ENCODE measurements at places on chromosomes 4 and X. TPM values are rescaled to one million over a fixed set of nuclear protein-coding genes. Genes with fewer than 3 reads are reported as not detected.
A peak's percentile ranks its signal among the peaks of the same experiment; 100 is the strongest.

- no peak for DNase-seq
Measured at GRCh38 chr4:67779631-67780030, 25.4 kb upstream of the GNRHR start.

DNA sequence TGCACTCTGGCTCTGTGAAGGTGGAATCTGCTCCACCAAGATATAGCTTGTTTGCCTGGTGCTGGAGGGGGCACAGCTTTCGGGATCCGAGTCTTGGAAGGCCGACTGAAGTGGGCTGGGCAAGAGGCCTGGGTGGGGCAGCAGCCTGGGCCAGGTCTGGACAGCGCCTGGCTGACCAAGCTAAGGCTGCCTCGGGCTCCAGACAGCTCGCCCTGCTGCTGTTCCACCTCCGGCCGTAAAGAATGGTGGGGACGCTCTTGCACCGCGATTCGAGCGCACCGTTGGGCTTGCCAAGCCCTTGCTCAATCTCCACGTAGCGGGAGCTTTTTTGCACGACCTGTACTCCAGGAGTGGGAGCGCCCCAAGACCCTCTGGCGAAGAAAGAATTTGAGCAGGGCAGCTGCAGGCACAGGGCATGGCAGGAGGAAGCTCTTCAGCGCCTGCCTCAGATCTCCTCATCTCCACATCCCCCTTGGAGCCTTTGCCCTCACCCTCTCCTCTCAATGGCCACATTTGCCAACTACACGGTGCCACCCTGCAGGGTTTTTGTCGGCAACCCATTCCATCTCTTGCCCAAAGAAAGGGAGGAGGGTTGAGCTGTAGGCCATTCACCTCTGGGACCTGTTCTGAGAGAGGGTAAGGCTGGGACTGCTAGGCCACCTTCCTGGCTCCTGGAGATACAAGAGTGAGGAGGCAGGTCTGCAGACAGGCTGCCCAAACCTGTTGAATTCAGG is 18.9 kb downstream of the CNGA2 start:
- DNase-seq = peak; percentile 86

GRCh38 chr4:156169861-156170260 is 216.2 kb upstream of the CTSO start:
- DNase-seq = no peak

GRCh38 chrX:56226980-56227379 is 5.2 kb upstream of the KLF8 start:
- DNase-seq = no peak

Gene TBL1X
- 49.3 TPM for total RNA-seq

DNA sequence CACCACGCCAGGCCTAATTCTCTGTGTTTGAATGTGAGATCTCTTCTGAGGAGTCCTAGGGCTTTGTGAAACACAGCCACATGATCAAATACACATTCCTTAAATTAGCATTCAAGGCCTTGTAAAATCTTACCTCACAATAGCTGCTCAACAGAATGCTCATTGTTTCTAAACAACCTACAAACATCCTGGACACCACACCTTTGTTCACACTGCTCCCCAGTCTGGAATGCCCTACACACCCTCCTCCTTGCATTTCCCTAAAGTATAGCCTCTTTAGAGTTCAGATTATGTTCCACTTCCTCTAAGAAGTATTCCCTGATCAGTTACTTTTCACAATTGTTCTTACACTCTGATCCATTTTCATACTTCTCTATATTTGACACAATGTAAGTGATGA is 110.6 kb downstream of the AGTR2 start:
- DNase-seq = no peak

Gene GPR82
- total RNA-seq = 0.19 TPM

GRCh38 chrX:119870626-119871131 is 854 bp downstream of the RNF113A start:
- DNase-seq = no peak

- no peak for DNase-seq
Measured at GRCh38 chrX:110402850-110403221, 44.2 kb downstream of the RTL9 start.

DNA sequence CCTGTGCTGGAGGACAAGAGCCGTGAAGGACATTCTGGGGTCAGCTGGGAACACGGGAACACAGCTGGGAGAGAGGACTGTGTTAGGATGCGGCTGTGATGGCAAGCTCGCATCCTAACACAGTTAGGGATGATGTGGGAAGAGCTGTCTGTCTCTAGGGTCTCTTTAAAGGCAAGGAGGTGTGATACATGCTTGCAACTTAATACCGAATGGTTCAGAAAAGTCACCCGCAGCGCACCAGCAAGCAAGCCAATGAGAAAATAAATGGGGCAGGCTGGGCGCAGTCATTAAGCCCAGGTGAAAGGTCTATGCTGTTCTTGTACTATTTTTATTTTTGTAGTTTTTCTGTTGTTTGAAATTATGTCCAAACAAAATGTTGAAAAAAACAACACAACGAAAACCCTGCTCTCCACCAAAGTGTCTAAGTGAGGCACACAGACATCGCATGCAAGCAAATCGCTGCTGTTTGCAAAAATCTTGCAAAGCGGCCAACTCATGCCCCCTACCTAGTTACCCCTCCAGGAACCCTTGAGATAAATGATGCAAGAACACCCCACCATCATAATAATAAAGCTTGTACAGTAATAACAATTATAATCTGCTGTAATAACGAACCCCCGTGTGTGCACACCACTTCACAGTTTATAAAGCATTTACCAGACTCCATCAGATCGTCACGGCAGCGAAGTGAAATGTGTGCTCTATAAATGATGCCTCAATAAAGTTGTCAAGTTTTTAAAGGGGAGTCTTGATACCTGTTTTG is 17.9 kb upstream of the ADRA2C start:
- no peak for DNase-seq

DNA sequence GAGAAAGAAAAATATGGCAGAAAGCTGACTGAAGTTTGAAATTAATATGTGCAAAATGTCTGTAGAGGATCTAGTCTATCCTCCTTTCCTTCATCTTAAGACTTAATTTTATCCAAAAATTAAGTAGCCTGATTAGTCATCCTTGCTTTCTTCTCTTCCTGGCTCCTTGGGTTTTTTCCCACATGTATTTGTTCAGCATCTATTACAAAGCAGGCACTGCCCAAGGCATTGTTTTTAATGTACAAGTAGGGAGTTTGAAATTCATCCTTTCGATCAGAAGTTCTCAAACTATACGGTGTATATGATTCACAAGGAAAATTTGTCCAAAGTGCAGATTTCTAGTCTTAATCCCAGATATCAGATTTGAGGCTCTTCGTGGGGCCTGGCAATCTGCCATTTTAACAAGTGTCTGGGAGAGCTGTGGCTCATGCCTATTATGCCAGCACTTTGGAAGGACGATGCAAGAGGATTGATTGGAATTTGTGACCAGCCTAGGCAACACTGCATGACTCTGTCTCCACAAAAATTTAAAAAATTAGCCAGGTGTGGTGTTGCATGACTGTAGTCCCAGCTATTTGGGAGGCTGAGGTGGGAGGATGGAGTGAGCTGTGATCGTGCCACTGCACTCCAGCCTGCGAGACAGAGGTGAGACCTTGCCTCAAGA is 19.4 kb upstream of the YTHDC1 start:
- DNase-seq = no peak

DNA sequence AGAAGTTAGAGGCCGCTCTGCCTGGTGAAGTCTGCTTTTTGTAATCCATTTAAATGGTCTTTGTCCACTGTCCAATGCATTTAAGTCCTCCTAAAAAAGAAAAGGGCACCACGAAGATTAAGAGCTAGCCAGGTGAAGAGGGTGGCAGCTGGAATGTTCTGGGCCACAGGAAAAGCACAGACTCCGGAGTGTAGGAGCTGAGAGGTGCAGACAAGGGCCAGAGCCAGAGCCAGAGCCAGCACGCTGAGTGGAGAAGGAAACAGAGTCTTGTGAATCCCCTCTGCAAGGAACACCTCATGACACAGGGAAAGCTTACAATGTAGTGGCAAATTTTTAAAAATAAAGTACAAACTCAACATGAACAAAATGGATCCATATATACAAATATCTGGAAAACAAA is 83.6 kb downstream of the TSPAN5 start:
- DNase-seq = no peak

GRCh38 chr4:5865896-5866599 is 26.8 kb downstream of the CRMP1 start:
- DNase-seq = no peak

DNA sequence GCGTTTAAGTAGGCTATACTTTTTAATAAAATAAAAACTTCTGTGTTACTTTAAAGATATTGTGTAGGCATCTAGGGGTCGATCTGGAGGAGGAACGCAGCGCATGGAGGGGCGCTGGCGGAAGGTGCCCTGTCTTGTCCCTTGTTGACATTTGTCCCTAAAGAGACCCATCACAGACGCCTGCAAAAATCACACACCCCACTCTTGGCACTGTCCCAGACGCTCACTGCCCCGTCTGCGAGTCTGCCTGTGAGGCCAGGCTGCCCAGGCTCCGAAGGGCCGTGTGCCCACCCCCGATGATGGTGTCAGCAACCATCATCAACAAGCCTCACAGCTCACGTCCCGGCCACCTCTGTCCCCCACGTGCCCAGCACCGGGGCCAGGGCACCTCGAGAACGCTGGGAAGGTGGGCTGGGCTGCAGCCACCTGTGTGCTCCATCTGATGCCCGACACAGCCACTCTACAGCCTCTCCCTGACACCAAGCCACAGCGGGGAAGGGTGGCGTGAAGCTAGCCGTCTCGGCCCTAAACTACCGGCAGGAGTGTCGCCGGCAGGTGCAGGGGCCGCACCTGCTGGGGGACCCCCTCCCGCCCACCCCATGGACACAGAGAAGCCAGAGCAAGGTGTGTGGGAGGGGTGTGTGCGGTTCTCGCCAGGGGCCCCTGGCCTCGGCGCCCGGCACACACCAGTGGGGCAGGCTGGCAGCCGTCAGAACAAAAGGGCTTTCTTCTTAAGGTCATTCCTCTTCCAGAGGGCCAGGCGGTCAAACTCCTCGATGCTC is 26.8 kb upstream of the AFAP1 start:
- DNase-seq = no peak

GRCh38 chr4:27327421-27328181 is 467.0 kb downstream of the STIM2 start:
- DNase-seq = no peak

DNA sequence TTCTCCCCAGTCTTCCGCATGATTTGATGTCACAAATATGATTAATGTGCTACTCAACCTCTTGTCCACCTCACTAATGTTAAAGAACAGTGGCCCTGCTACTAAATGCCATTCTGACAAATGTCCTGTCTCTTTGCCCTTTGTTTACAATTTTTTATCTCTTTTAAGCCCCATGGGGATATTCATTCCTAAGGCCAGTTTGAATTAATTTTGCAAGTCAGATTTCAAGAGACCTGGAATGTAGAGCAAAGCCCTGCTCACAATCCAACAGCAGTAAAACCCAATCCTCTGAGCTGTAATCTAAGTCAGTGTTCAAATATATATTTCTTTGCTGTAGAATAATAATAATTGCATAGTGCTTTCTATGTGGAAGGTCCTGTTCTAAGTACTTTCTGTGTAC is 81.2 kb downstream of the LDB2 start:
- DNase-seq = no peak

DNA sequence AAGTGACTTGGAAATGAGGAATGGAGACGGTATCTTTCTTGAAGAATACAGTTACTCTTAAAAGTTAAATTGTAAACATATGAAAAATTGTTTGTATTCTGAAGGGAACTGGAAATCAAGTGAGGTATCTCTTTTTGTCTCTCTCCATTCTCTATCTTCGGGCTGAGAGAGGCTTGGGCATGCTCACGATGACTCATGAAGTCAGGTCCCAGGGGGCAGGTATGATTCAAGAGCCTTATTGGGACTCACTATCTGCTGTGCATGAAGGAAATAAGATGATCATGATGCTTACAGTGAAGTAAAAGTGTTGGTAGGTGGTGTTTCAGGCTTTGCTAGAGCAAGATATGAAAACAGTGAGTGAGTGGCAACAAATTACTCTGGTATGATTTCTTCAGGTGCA is 200.4 kb upstream of the PITX2 start:
- DNase-seq = no peak

DNA sequence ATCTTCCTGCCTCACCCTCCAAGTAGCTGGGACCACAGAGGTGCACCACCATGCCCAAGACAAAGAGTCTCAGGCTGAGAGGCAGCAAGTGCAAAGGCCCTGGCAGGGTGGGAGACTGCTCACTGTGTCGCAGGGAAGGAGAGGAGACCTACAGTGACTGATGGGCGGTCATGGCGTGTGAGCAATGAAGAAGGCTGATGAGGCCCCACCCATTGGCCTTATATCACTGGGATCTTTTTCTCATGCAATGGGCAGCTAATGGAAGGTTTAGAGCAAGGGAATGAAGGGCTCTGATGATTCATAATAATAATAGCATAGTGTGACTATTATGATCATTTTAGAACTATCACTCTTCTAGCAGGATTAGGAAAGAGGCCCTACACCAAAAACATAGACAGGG is 20.9 kb downstream of the FAM9C start:
- DNase-seq = no peak

Gene FOXR2
- not detected for total RNA-seq

GRCh38 chrX:49161632-49162031 is 926 bp upstream of the MAGIX start:
- no peak for DNase-seq

Gene TAF9B
- total RNA-seq = 28.3 TPM

DNA sequence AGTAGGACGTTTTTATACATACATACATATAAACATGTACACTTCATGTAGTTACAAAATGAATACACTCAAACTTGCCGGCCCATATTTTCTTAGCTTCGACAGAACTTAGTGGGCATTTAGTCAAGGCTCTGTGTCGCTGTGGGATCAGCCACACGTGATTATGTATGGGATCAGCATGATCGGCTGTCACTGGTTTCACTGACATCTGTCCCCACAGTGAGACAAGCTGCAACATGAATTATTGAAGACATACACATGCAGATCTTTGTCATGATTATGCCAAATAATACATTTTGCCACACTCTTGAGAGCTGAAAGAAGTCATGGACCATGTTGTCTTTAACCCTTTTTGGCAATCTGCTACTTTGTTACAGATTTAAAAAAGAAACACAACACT is 38.2 kb upstream of the NAA11 start:
- DNase-seq = no peak

GRCh38 chr4:67054896-67055295 is 490.4 kb downstream of the CENPC start:
- no peak for DNase-seq

Gene GAGE12J
- total RNA-seq = not detected

DNA sequence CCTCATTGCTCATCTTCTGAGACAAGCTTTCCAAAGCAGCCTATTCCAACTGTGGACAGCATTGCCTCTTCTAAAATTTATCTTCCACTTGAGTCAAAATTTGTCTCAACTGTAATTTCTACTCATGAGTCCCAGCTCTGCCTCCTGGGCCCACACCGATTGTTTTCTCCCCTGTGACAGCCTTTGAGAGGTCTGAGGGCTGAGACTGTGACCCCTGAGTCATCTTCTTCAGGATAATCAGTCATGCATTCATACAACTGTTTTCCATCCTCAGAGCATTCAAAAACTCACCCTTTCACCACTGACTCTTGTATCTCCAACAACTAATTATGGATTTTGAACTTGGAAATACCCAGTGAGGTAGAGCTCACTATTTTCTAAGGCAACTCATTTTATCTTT is 228.1 kb downstream of the EDA2R start:
- DNase-seq = no peak

GRCh38 chr4:105496899-105497298 is 23.0 kb upstream of the PPA2 start:
- DNase-seq = no peak

- DNase-seq = no peak
Measured at GRCh38 chrX:151676196-151676595, 19.1 kb upstream of the PRRG3 start.

Gene MAGEC1
- total RNA-seq = not detected
